Left kidney (tissue), 8 donors: ENCODE measurements at places on chromosomes 6 and 20. TPM values are rescaled to one million over a fixed set of nuclear protein-coding genes. Genes with fewer than 3 reads are reported as not detected.

SLC17A2 gene
- 0.86 TPM for polyA plus RNA-seq

DNA sequence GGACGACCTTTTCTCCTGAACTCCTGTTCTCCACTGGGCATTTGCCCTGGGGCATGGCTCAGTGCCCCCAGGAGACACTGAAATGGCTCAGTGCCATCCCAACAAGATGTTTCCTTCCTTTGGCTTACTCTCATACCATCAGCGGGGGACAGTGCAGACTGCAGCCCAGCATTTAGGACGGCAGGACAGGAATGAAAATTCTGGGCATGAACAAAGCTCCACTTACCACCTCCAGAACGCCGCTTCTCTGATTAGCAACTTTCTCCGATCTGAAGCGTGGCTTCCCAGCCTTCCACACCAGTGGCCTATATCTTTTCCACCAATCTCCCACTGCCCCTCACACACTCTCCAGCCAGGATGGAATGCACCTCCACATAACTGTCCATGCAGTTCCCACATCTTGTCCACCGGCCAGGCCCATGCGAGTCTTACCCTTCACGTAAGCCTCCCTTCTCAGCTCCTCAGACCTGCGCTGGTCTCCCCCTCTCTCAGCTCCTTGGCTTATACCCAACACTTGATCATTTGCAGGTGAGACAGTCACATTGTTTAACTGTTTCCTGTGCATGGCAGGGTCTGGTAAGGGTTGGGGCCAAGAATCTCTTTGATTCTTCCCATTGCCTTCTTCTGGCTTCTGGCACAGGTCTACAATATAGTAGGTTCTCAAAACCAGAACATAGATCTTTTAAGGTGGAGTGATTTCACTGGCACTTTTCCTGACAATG, 114.5 kb downstream of the FYN start:
- no peak for DNase-seq

GRCh38 chr6:69867639-69867976, 1.3 kb downstream of the COL19A1 start:
- no peak for DNase-seq

- no peak for DNase-seq
Observed at GRCh38 chr20:48695738-48696137, 132.1 kb downstream of the PREX1 start.

GRCh38 chr6:122484760-122485159, 13.2 kb upstream of the SERINC1 start:
- DNase-seq, result no peak

GRCh38 chr6:150417899-150418826, 49.4 kb downstream of the IYD start:
- peak; percentile 86 for DNase-seq

- no peak for DNase-seq
Observed at GRCh38 chr20:52590100-52590499, 382.1 kb upstream of the TSHZ2 start.

GPX5 gene
- polyA plus RNA-seq, result not detected

PRPH2 gene
- 3.1 TPM for polyA plus RNA-seq

GRCh38 chr6:125231133-125231532, 70.6 kb downstream of the HDDC2 start:
- DNase-seq, result no peak

DDO gene
- polyA plus RNA-seq, result 0.60 TPM

DNA sequence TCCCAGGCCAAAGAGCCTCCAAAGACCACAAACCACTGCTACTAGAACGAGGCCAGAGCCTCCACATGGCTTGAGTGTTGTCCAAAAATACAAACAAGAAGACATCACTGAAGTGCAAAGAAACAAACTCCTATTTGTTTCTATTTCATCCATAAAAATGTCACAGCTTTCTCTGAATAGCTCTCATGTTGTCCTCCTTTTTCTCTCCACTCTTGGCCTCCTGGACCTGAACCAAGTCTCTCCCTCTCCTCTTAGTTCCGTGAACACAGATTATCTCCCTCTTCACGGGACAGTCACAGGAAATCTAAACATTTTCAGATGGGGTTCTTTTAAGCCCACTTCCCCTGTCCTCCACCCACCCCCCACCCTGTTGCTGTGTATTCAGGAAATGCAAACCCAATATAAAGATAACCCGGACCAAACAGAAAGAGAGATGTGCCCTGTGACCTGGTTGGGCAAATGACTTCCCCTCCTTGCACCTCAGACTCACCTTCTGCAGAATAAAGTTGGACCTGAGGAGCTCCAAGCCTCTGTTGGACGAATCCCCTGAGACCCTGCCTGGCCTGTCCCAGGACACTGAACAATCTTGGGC, 75.8 kb upstream of the MRPS10 start:
- no peak for DNase-seq

GRCh38 chr6:17419189-17419575, 25.8 kb downstream of the CAP2 start:
- DNase-seq, result no peak

DNA sequence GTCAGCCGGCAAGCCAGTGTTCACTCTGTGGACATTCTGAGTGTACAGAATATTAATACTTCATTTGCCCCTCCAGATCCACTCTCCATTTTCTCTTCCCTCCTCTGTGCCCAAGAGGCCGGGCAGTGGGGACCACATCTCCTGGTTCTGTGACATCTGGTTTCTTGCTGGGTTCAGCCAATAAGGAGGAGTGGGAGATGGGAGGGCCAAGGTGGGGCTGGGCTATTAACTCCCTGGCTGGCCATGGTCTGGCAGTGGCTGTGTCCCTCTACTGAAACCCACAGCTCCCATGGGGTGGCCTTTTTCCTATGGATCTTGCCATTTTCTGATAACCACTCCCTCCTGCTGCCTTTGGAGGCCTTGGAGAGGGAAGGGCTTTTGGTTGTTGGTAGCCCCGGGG, 30.0 kb upstream of the SALL4 start:
- DNase-seq, result no peak

- DNase-seq, result peak; percentile 66
Observed at GRCh38 chr20:38685853-38686473, 38.3 kb upstream of the SLC32A1 start.

GRCh38 chr20:57241363-57241991, 25.0 kb downstream of the BMP7 start:
- DNase-seq, result no peak

PPIL6 gene
- polyA plus RNA-seq, result 21.5 TPM

DNA sequence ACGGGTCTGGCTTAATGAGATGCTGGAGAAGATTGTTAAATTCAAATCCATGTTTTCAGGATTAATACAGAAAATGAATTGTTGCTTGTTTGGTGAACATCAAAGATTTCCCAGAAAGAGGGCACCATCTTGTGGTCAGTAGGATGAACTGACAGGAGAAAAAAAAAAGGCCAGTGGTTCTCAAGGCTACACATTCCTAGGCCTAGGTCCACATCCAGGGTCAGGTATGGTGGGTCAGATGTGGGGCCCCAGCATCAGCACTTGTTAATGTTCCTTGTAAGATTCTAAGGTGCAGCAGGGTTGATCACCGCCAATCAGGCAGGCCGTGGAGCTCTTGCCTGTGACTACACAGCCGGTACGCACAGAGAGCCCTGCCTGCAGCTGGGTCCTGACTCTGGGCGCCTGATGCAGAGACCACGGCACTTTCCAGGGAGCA, 34.0 kb upstream of the FOXO3 start:
- DNase-seq, result peak; percentile 36

GTSF1L gene
- polyA plus RNA-seq, result not detected

DNA sequence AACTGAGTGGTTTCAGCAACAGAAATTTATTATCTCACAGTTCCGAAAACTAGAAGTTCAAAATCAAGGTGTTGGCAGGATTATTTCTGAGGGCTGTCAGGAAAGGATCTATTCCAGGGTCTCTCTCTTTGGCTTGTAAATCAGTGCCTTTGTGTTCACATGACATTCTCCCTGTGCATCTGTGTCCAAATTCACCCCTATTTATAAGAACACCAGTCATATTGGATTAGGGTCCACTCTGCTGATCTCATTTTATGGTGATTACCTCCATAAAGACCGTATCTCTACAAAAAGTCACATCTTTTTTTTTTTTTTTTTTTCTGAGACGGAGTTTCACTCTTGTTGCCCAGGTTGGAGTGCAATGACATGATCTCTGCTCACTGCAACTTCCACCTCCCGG, 68.6 kb upstream of the MARCKS start:
- DNase-seq, result no peak

DNA sequence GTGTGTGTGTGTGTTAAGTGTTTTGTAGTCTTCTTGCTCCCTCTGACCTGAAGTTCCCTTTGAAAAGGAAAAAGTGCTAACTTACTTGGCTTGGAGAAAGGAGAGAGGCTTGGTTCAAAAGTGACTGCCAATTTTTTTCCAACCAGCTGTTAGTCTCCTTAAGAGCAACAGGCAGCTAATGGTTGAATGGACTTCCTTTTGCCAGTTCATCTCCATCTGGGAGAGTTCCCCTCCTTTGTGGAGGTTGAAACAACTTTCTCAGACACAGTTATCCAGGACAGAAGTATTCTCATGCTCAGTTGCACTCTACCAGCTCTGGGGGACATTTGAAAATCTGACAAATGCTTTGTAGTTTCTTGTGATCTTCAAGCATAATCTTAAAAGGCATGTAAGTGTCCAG, 4.5 kb downstream of the RIPOR2 start:
- DNase-seq, result no peak

DNA sequence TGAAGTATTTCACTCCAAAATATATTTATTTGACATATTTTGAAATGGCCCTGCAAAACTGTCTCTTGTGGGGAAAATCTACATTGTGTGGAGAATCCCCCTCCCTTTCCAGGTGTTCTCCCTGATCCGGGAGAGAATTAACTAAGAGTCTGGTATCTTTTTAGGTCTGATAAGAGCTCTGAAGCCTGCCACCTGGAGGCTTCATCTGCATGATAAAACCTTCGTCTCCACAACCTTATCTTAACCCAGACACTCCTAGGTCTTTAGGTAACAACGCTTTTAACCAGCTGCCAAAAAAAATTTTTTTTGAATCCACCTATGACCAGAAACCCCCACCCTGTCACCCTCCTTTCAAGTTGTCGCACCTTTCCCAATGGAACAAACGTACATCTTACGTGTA, 43.0 kb downstream of the FAM184A start:
- DNase-seq, result no peak

GRCh38 chr20:62439218-62439617, 11.9 kb upstream of the RBBP8NL start:
- DNase-seq, result no peak

GRCh38 chr6:108288742-108289141, 6.1 kb upstream of the AFG1L start:
- DNase-seq, result no peak

GRCh38 chr6:118103381-118104146, 196.5 kb downstream of the SLC35F1 start:
- DNase-seq, result no peak

GRCh38 chr20:33851842-33852466, 40.8 kb downstream of the CHMP4B start:
- no peak for DNase-seq

ANKRD66 gene
- polyA plus RNA-seq, result not detected

GRCh38 chr6:8181951-8182845, 79.8 kb upstream of the EEF1E1 start:
- DNase-seq, result no peak

DNA sequence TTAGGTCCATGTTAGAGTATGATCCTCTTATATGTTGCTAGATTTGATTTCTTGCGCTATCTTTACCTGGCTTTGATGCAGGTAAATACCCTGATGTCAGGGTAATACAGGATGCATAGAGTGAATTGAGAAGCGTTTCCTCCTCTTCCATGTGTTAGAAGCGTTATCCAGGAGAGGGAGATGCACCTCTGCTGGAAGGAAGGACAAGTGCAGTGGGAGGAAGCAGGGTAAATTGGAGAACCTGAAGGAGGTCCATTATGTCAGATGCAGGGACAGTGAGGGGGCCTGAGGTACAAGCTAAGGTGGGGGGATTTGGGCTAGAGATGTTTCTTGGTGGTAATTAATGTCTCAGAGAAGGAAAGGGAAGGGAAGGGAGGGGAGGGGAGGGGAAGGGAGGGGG, 7.7 kb downstream of the SHLD1 start:
- no peak for DNase-seq

PACSIN1 gene
- 0.57 TPM for polyA plus RNA-seq

DNA sequence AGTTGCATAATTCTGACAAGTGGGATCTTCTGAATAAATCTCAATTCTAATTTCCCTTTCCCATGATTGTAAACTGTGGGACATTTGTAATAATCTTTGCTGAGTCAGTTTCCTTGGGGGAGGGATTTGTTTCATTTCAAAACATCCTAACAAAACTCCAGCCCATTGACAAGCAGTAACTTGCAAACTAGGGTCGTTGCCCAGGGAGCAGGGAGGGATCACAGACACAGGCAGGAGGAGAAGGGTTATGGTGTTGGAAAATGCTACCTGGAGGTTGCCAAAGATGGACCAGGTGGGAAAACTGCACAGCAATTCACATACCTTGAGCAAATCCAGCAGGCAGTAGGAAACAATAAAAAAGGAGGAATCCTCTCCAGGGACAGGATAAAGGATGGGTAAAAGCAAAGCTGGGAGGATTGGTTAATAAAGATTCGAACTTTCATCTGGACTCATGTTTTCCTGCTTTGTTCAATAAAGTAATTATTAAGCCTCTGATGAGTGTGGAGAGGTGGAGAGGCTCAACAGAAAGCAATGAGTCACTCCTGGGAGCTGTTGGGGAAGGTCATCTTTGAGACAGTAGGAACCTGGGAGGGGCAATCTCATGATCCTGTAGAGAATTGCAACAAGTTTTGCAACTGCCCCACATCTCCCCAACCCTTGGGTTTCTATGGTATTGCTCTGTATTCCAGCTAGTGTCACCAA, 87.3 kb upstream of the AKIRIN2 start:
- no peak for DNase-seq

IRAK1BP1 gene
- polyA plus RNA-seq, result 13.9 TPM

NANP gene
- polyA plus RNA-seq, result 7.7 TPM

TP53RK gene
- polyA plus RNA-seq, result 17.4 TPM

GRM1 gene
- polyA plus RNA-seq, result 0.18 TPM
